Brain pericyte (primary cell): ENCODE measurements at places on chromosomes 2 and 18.
A peak's percentile ranks its signal among the peaks of the same experiment; 100 is the strongest.

- no peak for DNase-seq
These were observed 259.2 kb downstream of the CELF4 start for GRCh38 chr18:37306432-37306831.

DNA sequence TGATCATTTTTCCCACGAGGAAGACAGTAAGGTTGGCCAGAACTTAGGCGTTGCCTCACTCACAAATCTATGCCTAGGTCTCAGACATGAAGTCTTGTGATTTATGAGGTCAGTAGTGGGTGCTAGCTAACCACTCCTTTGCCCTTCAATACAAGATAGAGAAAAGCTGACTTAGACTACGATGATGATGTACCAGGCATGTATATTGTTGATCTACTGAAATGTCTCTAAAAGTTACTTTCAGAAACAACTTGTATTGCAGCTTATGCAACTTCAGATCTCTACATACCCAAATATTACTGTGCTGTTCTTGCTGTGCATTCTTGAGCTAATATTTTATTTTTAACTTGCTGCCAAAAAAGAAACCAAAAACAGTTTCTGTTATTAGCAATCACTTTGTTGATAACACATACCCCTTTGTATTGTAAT is 30.6 kb downstream of the MAPRE2 start:
- no peak for DNase-seq

- DNase-seq, result no peak
These were observed 62.4 kb upstream of the ACVR1 start for GRCh38 chr2:157938556-157938955.

GRCh38 chr2:127638361-127639110 is 7.4 kb upstream of the GPR17 start:
- DNase-seq, result no peak

DNA sequence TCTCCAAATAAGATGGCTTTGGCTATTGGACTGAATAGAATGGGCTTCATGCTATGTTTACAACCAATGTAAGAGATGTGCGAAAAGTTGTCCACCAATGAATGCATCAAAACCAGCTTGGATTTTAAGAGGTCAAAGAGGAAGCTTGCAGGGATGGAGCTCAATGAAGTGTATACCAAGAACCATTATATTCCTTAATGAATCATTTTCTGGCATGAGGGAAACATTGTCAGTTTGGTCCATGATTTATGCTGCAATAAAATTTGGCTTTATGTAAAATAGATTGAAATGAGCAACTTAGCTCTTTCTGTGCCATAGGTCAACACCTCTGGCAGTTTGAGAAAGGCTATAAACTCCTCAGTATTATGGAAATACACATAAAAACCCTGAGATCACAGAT is 107.3 kb downstream of the SH3BP4 start:
- DNase-seq, result no peak

- no peak for DNase-seq
These were observed 17.6 kb upstream of the KIDINS220 start for GRCh38 chr2:8855010-8855409.

GRCh38 chr2:187855689-187856088 is 301.5 kb upstream of the TFPI start:
- no peak for DNase-seq

DNA sequence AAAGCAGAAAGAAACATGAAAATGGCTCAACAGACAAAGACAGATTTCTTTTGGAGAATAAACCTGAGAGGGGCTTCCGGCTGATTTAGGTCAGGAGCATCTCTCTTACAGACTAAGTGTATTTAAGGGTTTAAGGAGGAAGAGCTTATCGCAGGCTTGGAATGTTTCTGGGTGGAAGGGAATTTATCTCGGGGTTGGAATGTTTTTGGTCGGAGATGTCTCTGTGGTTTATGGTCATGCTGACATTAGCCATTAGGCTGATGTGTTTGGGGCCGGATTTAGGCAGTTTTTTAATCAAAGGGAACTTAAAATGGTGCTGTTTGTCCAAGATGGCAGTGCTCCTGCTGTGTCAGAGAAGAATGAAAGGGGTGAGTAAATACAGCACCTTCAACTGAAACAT is 14.4 kb upstream of the PSMA8 start:
- DNase-seq, result no peak

DNA sequence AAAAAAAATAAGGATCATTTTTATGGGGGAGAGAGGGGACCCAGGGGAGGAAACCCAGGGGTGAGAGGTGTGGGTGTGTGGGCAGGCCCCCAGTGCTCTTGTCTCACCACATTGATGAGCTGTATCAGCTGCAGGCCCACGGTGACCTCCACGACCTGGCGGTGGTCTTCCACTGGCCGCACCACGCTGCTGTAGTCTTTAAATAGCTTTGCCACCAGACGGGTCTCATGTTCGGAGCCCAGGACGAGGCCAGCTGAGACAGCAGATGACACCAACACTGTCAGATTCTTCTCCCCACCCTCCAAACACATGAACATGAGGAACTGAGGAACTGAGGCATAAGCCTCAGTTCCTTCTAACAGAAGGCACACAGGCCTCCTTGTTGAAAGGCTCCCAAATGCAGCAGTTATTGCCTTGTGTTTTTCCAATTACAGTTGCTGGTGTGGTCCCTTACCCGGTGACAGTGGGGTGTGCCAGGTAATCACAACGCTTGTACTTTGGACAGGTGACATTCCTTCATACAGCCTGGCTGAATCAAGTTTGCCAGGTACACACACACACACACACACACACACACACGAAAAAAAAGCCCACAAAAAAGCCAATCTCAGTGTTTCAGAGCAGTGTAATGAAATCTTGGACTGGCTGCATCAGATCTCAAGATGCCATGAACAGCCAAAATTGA is 4.7 kb downstream of the CHRNA1 start:
- DNase-seq, result no peak

DNA sequence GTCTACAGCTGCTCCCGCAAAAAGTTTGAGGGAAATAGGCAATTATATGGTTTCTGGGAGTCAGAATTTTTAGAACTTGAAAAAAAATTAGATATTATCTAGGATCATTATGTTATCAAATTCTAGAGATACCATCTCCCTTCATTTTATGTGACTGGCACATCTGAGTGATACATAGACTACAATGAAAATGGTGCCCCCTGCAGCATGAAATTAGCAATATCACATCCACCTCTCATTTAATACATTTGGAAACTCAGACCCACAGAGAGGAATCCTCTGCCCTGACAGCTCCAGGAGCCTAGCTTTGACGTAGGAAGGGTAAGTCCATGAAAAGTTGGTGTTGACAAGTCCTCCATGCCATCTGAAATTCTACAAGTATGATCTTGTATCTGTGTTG is 381.6 kb downstream of the SUCLG1 start:
- DNase-seq, result no peak

DNA sequence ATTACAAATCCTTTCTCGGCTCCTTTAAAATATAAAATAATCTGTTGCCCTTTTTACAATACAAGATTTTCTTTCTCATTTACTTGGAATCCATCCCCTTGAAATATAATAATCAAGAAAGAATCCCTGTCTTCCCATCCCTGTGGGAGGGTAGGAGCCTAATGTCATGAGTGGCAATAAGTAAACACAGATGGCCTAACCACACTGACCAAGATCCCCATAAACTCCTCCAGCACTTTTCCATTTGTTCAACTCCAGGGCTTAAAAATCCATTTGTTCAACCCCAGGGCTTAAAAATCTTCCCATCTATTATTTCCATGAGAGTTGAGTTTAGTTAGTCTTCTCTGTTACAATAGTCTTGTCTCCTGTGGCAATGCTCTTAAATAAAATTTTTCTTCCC is 297.6 kb downstream of the CDH7 start:
- no peak for DNase-seq

DNA sequence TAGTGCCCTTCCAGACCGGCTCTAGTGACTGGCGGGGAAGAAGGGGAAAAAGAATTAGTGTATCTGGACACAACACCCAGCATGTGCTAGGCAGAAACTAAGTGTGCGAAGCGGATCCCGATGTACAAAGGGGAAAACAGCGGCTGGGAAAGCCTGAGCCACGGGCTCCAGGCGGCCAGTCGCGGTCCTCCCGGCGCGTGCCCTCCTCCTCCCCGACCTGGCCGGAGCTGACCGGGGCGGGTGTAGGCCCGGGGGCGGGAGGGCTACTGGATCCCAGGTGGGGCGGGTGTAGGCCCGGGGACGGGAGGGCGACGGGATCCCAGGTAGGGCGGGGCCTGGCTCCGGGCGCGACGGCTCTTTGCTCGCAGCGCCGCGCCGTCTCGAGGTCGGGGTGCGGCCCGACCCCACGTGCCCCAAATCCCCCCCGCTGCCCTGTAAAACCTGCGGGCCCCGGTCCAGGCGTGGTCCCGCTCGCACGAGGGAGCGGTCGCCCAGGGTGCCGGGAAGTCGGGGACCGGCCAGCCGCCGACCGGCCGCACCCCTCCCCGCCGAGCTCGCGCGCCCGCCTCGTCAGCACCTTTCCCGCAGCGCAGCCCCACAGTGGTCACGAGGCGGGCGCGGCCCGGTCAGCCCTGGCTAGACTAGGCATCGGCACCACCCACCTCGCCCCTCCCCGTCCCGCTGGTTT is 48.8 kb downstream of the C2orf42 start:
- DNase-seq, result no peak

DNA sequence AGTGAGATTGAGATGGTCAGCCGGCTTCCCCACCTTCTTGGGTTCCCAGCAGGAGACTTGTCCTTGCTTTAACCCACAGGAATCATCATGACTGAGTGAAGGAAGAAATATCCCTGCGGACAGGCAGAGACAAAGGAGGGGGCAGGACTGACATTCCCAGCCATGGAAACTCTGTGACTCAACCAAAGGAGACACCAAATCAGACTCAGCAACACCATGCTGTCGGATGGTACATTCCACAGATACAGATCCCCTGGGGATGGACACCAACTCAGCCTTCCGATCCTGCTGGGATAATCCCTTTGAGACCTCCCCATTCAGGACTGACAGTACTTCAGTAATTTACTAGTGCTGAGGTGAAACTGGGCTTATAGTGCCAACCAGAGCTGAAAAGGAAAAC is 518.3 kb downstream of the XIRP2 start:
- no peak for DNase-seq

- DNase-seq, result no peak
These were observed 16.8 kb downstream of the EVX2 start for GRCh38 chr2:176066645-176067588.

DNA sequence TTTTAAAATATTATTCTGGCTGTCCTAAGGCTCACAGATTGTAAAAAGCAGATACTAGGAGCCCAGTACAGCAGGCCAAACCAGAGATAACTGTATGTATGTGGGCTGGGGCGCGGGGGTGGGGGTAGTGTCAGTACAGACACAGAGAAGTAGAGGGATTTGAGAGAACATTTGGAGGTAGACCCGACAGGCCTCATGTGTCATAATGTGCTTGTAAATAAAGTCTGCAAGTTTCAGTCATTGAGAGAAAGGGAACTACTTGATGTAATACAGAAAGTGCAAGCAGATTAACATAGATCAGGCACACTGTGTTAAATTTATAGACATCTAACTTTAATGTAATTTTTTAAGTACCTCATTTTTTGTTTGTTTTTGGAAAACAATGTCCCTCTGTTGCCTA is 7.4 kb upstream of the POLI start:
- DNase-seq, result no peak

- no peak for DNase-seq
These were observed 165.5 kb upstream of the SALL3 start for GRCh38 chr18:78813936-78814710.

GRCh38 chr2:234961784-234962183 is 10.0 kb downstream of the SH3BP4 start:
- no peak for DNase-seq

DNA sequence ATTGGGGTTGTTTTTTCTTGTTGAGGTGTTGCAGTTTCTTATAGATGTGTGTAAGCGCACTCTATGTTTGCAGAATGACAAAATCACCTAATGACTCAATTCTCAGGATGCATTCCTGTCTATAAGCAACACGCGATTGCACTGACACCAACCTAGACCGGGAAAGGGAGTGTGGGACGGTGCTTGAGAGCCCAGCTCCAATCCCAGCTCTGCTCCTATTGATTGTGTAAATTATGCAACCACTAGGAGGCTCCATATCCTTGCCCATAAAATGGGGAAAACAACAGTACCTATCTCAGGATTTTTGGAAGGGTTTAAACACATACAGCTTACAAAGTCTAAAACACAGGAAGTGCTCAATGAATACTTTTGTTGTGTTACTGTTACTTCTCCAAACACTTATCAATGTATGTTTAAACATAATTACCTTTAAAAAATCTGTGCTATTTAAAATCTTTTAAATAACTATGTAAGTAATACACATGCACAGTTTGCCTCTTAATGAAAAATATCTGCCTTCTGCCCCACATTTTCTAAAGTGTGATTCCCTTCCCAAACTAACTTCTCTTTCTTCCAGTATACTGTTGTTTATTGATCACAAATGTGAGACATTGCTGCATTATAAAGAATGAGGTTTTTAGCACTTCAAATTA is 132.5 kb downstream of the SPHKAP start:
- no peak for DNase-seq

GRCh38 chr2:77567723-77568122 is 45.5 kb upstream of the LRRTM4 start:
- no peak for DNase-seq

- DNase-seq, result no peak
These were observed 17.5 kb downstream of the TRAPPC12 start for GRCh38 chr2:3396920-3397559.

- DNase-seq, result peak; percentile 79
These were observed 204.6 kb upstream of the TNP1 start for GRCh38 chr2:217064234-217065011.

- DNase-seq, result no peak
These were observed 144.5 kb downstream of the EXOC6B start for GRCh38 chr2:72681016-72681995.

- DNase-seq, result no peak
These were observed at the start of gene CD28 for GRCh38 chr2:203706403-203706802. TSS of gene CD28 (plus strand) at chr2:203706639. CDS start at chr2:203706697, 58 bp downstream.

DNA sequence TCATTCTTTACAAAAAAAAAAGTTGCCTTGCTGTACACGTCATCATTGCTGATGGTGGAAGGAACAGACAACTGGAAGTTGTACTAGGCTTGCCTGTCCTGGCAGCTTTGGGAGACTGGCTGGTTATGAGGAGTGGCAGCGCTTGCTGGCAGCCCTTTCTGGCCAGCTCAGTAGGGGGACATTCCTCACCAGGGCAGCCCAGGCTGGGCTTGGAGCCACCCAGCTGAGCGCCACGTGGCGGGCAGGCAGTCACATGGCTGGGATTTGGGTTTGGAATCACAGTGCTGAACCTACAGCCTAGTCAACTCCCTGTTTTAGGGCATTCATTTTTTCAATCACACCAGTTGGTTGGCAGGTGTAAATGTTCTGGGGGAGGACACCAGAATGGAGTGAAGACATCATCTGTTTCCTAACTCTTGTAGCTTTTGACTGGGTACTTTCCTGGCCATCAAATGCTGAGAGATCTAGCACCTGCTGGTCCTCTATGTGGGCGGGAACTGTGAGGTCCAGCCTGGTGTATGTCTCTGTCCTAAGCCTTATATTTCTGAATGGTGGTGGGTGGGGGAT is 139.3 kb downstream of the SETBP1 start:
- no peak for DNase-seq

DNA sequence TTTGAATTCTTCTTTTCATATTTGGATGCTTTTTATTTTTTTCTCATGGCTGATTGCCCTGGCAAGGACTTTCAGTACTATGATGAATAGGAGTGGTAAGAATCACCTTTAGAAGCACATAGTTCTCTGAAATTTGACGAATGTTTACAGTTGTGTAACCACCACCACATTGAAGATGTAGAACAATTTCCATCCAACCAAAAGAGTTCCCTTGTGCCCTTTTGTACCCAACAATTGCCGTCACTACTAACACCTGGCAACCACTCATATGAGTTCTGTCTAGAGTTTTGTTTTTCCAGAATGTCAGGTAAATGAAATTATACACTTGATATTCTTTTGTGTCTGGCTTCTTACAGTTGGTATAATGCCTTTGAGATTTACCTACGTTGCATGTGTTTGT is 28.7 kb upstream of the SLC16A14 start:
- no peak for DNase-seq

- DNase-seq, result no peak
These were observed 49.0 kb downstream of the CDK15 start for GRCh38 chr2:201855356-201855755.
